ENCODE measurements at places on chromosomes 11 and 22.

GRCh38 chr11:79829891-79830290 is 389.1 kb upstream of the TENM4 start:
- DNase-seq: no peak

DNA sequence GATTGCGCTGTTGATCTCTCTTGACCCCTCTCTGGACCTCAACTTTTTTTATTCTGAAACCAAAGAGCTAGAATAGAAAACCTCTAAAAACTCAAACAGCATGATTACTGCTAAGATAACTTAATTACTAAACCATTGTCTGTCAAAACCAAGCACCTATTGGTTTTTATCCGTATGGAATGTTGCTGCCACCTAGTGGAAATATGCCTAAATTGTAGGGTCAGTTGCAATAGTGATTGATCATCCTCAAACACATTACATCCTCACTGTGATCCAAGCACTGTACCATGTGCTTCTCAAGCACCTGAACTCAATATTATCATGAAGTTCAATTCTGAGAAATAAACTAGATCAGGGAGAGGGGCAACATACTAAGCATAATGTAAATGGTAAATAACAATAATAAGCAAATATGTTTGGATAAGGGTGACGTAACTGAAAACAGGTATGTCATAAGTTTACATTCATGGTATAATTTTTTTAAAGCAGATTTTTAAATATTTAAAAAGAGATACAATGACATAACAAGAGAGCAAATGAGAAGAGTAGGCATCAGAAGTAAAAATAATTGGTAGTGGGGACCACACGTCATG is 3.8 kb upstream of the OR5A2 start:
- no peak for DNase-seq

GRCh38 chr11:70498171-70498571 is 99.8 kb downstream of the CTTN start:
- no peak for DNase-seq

DNA sequence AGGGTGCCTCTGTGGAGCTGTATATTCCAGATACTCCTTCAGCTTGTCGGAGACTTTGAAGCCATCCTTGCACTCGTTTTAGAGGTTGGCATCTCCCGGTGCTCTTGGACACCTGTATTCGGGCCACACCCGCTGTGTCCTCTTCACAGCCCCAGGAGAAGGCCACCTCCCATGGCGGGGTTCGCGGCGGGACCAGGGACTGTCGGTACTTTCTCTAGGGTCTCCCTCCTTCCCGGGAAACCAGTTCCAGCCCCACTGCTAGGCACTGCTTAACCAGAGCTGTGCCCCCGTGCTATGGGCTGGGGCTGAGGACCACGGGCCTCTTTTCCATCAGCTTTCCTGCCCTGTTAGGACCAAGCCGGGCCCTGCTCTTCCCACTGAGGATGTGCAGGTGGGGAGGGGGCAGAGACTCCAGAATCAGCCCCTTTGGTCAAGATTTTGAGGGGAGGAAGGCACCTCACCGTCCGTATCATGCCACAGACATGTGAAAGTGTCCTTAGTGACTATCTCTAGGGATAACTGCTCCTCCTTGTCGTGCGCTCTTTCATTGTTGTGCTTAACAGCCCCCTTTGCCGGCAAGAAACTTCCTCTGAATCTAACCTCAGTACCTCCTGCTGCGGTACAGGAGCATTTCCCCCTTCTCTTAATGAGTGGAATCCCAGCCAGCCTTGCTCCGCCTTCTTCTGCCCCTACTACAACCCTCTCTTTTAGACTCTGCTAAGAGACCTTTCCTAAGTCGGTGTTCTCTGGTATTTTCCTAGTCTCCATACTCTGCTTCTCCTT is 1.2 kb upstream of the B3GAT1 start:
- no peak for DNase-seq

- DNase-seq: no peak
Observed at GRCh38 chr11:70331901-70332300, 61.4 kb downstream of the PPFIA1 start.

GRCh38 chr11:31636983-31637382 is 127.4 kb downstream of the ELP4 start:
- no peak for DNase-seq

GRCh38 chr11:71433648-71434450 is 14.3 kb downstream of the DHCR7 start:
- no peak for DNase-seq

DNA sequence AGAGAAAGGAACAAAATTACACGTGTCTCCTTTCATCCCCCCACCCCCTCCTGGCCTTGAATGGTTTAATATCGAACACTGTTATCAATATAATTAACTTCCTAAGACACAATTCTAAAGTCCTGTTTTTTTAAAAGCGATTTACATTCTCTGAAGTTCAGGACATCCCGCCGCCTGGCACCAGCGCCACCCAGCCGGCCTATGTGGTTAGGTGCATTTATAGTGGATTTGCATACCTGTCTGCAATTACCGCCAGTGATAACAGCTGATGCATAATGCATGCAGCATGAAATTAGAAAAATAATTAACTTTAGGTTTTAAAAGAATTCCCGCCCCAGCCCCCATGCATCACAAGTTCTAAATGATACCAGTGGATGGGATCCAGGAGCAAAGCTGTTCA is 58.6 kb downstream of the MACROD1 start:
- no peak for DNase-seq

- DNase-seq: no peak
Observed at GRCh38 chr22:23938328-23939016, 22.5 kb downstream of the GSTT2B start.

- DNase-seq: no peak
Observed at GRCh38 chr11:74559934-74560309, 32.5 kb upstream of the POLD3 start.

GRCh38 chr11:73047773-73048371 is 94.2 kb downstream of the FCHSD2 start:
- DNase-seq: no peak

DNA sequence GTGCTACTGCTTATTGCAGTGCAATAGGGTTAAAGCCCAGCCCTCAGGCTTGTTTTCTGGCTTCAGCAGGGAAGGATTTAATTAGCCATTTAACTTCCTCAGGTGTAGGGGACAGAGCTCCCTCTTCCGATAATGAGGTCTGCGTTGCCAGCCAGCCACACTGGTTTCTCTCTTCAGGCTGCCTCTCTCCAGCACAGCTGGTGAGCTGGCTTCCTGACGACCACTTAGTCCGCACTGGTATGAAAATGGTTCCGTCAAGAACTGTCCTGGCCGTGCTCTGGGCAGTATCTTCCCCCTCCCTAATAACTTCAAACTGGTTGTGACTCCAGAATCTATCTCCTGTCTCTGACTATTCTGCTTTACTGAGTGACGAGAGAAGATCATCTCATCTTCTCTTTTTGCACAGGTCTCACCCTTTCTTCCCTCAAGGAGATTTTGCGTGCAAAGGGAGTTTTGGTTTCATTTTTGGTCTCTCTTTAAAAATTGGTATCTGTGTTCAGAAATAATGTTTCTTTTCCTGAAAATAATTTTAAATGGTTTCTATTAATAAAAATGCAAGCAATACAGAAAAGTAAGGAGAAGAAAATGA is 49.2 kb downstream of the CNTN5 start:
- DNase-seq: no peak

DNA sequence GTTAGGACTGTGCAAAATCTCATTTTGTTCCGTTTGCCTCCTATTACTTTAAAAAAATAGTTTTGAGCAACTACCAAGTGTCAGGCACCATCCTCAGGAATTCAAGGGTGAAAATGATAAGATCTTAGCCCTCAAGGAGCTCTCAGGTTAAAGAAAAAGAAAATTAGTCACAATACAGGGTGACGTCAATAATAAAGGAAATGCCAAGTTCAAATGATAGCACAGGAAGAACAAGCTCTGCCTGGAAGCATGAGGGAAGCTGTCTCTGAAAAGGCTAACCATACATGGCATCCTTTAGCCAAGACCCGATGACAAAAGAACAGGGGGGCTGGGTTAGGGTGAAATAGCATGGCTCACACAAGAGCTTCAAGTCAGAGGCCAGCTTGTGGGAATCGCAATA is 11.1 kb upstream of the MPZL2 start:
- no peak for DNase-seq

- no peak for DNase-seq
Observed at GRCh38 chr11:121800731-121801393, 315.2 kb downstream of the BLID start.

DNA sequence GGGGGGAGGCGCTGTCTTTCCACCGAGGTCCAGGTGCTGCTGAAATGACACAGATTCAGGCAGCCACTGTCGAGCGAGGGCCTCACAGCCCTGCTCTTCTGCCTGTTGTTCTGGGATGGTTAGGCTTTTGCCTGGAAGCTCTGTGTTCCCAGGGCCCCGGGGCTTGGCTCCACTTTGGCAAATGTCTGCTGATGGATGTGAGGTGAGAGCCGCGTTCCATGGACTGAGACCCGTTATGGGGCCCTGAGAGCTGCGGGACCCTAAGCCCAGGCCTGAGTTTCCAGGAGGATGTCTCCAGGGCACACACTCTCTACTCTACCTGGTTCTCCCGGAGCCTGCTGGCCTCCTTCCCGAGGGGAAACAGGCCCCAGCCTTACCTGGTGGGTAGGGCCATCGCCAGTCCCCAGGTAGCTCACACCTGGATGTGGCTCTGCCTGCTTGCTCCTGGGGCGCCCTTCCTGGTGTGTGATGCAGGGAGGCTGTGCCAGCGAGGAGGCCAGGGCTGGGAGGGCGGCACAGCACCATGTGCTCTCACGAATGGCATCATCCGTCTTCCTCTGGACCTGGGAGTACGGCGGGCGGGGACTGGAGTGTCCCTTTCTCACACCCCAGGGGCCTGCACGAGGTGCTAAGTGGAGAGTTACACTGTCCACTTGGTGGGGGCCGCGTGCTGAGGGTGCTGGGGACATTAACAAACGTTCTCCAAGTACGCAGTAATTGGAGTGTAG is 435.5 kb downstream of the TBC1D22A start:
- DNase-seq: no peak

Data from stimulated activated CD8-positive, alpha-beta memory T cell treated with anti-CD3 and anti-CD28 coated beads, Interleukin-4, amount 100 ng/mL, for 4 hours (primary cell).